NCI-H1092 (cell line): ENCODE measurements at places on chromosomes 6 and 20.
A peak's percentile ranks its signal among the peaks of the same experiment; 100 is the strongest.

GRCh38 chr20:24736131-24736843, 212.8 kb upstream of the CST7 start:
- DNase-seq: no peak

DNA sequence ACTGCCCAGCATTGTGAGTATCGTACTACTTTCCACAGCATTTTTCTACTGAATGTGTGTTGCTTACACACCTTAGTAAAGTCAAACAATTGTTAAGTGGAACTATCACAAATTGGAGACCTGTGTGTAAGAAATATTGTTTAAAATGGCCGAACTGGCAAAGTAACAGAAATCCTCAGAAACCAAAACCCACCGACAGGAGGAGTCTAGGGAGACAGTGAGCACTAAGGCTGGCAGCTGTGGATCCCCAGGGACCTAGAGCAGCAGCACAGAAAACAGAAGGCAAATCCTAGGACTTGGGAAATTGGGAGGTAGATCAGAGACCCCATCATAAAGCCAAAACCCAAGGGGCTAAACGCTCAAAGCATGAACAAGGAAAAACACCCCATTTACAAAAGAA, 69.9 kb downstream of the SESN1 start:
- DNase-seq: no peak

GRCh38 chr20:25750765-25751696, 54.4 kb upstream of the ZNF337 start:
- DNase-seq: no peak

- peak; percentile 42 for DNase-seq
Observed at GRCh38 chr6:2999618-3000557, at the start of gene NQO2. NQO2 (plus strand) TSS chr6:2999894; CDS start chr6:3006553, 6,659 bp downstream.

DNA sequence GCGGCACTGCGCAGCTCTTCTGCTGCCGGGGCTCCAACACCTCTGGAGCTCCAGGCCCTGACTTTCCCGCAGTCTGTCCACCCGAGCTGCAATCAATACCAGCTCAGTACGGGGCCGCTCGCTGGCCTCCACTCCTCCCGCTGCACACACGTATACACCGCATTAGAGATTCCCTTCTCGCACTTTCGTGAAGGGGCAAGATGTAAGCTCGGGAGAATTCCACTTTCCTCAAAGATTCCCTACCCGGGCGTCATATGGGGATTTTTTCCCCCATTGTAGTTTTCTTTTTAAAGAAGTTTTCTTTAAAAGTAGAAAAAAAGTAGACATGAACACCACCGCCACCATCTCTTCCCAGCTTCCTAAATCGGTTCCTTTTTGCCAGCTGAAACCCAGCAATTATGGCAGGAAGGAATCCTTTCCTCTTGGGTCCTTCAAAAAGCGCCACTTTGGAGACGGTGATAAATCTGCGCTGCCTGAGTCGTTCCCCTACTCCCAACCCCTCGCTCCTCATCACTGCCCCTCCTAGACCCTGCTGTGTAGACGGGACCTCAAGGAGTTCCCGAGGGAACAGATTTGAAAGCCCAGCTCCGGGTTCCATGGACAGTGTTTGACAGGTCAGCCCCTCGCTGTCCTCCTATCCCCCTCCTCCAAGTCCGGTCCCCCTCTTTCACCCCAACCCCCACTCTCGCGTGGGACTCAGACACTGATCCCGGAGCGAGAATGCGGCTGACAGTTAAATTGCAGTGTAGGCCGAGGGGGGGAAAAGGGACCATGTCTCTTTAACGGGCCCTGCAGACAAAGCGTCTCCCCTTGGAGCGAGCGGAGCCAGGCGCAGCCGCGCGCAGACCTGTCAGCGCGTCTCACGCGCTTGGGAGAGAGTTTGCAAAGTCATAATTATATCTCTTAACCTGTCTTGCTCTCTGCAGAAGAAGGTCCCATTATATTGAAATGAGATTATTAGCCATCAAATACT, 39.5 kb downstream of the NCR2 start:
- no peak for DNase-seq

DNA sequence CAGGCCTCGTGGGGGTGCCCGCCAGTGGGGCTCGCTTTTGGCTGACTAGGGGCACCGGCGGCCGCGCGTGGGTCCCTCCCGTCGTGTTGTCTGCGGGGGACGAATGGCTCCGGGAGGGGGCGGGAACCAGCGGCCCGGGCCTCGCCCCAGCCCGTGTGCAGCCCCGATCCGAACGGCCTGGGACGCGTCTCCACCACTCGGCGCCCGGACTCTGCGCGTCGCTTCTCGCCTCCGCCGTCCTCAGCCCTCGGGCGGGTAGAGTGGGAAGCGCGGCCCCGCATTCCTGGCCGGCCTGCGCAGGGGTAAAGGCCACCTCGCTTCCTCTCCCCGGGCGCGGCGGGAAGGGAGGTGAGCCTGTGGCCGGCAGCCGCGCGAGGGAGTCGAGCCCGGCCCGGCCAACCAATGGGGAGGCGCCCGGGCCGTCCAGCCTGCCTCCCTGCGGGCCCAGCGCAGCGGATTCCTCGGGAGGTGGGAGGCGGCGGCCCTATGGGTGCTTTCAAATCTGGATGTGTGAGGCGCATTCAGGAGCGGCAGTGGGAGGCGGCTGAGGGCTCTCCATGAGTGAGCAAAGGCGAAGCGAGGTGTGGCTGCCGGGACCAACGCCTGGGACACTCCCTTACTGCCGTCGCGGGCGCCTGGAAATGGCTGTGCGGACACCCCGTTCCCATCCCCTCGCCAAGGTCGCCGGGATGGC, 1.1 kb upstream of the ZBTB46 start:
- DNase-seq: no peak

DNA sequence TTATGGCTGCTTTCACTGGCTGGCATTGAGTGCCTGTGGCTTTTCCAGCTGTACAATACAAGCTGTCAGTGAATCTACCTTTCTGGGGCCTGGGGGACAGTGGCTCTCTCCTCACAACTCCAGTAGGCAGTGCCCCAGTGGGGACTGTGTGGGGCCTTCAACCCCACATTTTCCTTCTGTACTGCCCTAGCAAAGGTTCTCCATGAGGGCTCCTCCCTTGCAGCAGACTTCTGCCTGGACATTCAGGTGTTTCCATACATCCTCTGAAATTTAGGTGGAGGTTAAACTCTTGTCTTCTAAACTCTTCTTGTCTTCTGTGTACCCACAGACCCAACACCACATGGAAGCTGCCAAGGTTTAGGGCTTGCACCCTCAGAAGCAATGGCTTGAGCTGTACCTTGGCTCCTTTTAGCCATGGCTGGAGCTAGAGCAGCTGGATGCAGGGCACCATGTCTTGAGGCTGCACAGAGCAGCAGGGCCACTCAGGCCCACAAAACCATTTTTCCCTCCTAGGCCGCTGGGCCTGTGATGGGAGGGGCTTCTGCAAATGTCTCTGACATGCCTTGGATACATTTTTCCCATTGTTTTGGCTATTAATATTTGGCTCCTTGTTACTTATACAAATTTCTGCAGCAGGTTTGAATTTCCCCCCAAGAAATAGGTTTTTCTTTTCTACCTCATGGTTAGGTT, 9.6 kb downstream of the PEX7 start:
- no peak for DNase-seq

GRCh38 chr6:122524056-122524455, 52.4 kb upstream of the SERINC1 start:
- DNase-seq: no peak

GRCh38 chr6:41455410-41455809, 90.8 kb upstream of the FOXP4 start:
- DNase-seq: no peak

- DNase-seq: no peak
Observed at GRCh38 chr6:82995066-82995465, 70.6 kb downstream of the UBE3D start.

DNA sequence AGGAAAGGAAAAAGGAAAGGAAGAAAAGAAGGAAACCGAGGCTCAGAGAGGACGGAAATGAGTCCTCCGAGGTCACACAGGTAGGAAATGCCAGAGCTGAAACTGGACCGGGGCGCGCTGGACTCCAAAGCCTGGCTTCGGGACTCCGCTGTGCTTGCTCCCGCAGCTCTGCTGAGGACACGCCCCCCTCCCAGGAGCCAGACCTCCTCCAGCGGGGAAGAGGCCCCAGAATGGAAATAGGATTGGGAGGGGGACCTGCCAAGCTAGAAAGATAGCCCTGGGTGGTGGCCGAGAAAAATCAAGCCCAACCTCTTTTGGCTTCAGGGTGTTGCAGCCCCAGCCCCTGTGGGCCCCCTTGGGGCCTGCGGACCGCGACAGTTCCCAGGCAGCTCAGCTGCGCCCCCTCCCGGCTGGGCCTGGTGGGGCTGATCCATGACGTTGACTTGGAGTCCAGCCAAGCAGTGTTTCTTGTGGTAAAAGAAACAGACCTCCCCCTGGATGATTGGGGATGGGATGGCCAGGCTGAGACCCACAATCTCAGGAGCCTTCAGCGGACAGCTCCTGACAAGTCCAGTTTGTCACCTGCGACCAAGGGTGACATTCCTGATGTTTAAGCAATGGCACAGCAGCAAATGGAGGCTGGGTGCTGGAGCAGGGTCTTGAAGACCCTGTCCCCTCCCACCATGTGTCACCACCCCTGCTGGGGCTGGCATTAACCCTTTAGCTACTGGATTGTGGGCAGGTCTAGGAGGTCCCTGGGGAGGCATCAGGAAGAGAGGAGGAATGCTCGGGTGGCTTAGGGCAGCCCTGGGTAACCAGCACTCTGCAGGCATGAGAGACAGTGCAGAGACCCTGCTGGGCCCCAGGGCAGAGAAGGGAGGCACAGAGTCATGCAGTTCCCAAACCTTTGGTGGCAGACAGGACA, 55.4 kb downstream of the RIPOR3 start:
- DNase-seq: no peak

DNA sequence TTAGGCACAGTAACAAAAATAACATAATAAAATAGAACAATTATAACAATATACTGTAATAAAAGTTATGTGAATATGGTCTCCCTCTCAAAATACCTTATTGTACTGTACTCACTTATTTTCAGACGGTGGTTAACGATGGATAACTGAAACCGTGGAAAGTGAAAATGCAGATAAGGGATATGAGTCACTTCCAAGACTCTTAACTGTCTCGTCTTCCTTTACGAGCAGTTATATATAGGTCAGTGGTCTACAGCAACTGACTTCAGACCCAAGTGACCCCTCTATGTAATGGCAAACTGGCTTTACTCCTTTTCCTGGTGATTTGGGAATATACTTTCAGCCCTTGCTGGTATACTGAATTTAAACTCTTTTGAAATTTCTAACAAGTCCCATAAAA, 261.4 kb downstream of the SLC35F1 start:
- DNase-seq: no peak

DNA sequence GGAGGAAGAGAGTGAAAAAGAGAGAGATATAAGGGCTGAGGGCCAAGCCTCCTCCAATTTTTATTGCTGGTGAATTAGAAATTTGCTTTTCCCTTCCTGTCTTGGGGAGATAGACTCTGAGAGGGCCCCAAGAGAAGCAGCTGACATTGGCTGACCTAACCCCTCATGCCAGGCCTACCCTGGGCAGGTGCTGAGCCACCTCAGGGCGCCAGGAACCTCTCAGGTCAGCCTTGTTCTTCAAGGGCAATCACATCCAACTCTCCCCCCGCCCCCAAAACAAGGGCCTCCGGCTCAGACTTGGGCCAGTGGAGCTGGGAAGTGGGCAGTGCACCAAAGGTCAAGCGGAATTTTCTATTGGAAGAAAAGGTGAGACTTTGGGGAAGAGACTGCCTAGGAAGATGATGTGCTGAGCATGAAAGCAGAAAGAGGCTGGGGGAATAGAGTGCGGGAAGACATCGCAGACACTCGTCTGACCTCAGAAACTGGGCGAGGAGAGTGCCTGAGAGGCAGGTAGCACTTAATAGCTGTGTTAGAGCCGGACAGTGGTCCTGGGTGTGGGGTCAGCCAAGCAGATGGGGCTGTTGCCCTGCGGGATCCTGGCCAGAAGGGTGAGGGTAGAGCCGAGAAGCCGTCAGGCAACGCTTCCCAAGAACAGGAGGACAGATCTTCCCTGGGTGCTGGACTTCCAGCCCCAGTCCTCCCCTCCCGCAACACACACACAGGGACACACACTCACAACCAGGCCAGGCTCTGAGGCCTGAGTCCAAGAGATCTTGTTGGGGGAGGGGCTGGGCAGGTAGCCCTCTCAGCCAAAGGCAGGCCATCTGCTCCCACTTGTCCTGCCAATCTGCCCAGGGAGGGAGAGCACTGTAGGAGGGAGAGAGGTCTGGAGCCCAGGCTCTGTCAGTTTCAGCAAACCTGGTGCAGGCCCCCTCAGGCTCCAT, 3.7 kb upstream of the FASTKD5 start:
- peak; percentile 28 for DNase-seq

GRCh38 chr6:93393554-93394074, 25.7 kb downstream of the EPHA7 start:
- no peak for DNase-seq

GRCh38 chr20:46060301-46060881, 29.4 kb downstream of the NCOA5 start:
- DNase-seq: no peak

DNA sequence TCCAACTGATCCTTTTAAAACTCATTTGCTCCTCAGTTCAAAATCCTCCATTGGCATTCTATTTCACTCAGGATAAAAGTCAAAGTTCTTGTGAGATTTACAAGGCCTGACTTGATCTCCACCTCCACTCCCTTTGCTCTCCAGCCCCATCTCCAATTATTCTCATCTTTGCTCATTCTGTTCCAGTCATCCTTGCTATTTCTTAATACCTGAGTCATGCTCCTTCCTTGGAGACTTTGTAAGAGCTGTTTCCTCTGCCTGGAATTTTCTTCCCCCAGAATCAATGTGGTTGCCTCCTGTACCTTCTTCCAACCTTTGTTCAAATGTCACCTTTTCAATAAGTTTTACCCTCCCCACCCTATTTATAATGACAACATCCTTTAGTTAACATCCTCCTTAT, 373.5 kb downstream of the HTR1B start:
- DNase-seq: no peak

DNA sequence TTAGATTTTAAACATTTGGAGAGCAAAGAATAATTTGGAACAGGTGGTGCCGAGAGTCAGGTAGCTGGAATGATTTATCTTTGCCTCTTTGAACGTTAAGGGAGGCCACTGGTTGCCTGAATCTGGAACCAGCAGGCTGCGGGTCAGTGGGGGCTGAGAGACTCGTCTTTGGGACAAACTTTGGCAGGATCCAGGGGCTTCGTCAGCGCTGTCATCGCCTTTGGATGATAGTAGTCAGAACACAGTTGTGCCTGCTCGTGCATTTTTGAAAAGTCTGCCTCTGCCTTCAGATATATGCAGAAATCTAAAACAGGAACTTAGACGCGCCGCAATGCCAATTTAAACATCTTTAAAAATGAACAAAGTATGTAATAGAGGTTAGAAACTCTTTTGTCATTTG, 5.0 kb downstream of the EYA2 start:
- DNase-seq: no peak

GRCh38 chr20:8568075-8568474, 436.0 kb downstream of the PLCB1 start:
- no peak for DNase-seq

GRCh38 chr6:16503970-16504415, 257.3 kb downstream of the ATXN1 start:
- DNase-seq: no peak

DNA sequence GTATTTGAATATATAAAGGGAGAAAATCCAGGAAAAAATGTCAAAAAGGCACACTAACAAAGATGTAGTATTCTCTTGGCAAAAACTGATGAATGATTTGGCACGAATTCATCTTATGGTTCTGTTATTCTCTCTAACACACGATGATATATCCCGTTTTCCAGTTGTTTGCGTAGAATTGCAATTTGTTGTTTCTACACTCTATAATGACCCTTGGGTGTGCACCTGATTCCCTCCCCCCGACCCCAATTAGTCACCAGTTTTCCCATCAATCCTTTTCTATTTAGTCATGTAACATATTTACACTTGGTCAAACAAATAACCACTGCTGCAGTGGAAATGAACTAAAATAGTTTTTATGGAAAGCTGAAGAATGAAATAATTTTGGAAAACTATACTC, 1.5 kb upstream of the ARID1B start:
- no peak for DNase-seq
